CD4-positive, alpha-beta memory T cell (primary cell): ENCODE measurements at places on chromosomes 7 and 10. TPM values are rescaled to one million over a fixed set of nuclear protein-coding genes. Genes with fewer than 3 reads are reported as not detected.

DNA sequence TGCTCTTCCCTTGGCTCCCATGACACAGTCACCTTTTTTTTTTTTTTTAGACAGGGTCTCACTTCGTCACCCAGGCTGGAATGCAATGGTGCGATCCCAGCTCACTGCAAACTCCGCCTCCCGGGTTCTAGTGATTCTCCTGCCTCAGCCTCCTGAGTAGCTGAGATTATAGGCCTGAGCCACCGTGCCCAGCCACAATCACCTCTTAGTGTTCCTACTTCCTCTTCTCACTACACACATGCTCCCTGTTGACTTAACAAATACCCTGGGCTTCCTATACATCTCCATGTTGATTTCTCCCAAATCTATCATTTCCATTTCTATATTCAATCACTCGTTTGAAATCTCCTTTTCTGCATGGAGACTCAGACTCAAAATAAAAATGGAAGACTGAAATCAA is 91.7 kb downstream of the CUBN start:
- H3K4me3 ChIP-seq, result no peak overlapping the region
- no peaks in the 10 kb centered on the region for H3K27me3 ChIP-seq
- H3K36me3 ChIP-seq, result no peaks in the 10 kb centered on the region
- DNase-seq, result no peak

NPFFR1 gene
- not detected for total RNA-seq

DNA sequence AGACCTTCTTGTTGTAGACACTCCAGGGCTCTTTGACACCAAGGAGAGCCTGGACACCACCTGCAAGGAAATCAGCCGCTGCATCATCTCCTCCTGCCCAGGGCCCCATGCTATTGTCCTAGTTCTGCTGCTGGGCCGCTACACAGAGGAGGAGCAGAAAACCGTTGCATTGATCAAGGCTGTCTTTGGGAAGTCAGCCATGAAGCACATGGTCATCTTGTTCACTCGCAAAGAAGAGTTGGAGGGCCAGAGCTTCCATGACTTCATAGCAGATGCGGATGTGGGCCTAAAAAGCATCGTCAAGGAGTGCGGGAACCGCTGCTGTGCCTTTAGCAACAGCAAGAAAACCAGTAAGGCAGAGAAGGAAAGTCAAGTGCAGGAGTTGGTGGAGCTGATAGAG is 5.5 kb downstream of the GIMAP7 start:
- H3K4me3 ChIP-seq, result peak overlapping the region; percentile 74
- DNase-seq, result no peak
- H3K36me3 ChIP-seq, result peaks cover 20% of the 10 kb centered on the region

DNA sequence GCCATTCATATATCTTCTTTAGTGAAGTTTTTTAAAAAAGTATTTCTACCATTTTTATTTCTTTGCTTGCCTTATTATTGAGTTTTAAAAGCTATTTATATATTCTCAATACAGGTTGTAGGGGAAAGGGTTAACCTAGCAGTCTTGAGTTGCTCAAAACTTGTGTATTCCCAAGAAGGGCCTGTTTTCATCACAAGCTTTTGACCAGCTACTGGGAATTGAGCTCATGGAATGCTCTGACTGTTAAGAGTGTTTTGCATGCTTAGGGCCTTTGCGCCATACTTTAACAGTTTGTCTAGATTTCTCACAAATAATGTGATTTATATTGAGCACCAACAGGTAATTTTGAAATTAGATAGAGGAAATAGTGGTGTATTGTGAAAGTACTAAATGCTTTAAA is 72.0 kb upstream of the CALCR start:
- H3K36me3 ChIP-seq, result no peaks in the 10 kb centered on the region
- no peaks in the 10 kb centered on the region for H3K27me3 ChIP-seq
- H3K27ac ChIP-seq, result no peak overlapping the region
- no peaks in the 10 kb centered on the region for H3K4me1 ChIP-seq
- no peak for DNase-seq

GRCh38 chr7:102866535-102867215 is 46.1 kb upstream of the LRRC17 start:
- no peak for DNase-seq
- no peaks in the 10 kb centered on the region for H3K27me3 ChIP-seq
- H3K4me1 ChIP-seq, result no peaks in the 10 kb centered on the region
- no peak overlapping the region for H3K27ac ChIP-seq

DNA sequence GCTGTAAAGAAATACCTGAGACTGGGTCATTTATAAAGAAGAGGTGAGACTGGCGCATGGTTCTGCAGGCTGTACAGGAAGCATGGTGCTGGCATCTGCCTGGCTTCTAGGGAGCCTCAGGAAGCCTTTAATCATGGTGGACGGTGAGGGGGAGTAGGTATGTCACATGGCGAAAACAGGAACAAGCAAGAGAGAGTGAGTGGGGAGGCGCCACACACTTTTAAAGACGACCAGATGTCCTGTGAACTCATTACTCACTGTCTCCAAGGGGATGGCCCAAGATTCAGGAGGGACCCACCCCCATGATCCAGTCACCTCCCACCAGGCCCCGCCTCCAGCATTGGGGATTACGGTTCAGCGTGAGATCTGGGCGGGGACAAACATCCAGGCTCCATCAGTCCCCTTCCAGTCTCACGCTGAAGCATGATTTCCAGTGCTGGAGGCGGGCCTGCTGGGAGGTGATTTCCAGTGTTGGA is 3.2 kb downstream of the ZNF316 start:
- peaks cover 23% of the 10 kb centered on the region for H3K36me3 ChIP-seq
- no peak overlapping the region for H3K4me3 ChIP-seq
- H3K27me3 ChIP-seq, result no peaks in the 10 kb centered on the region
- no peak overlapping the region for H3K27ac ChIP-seq
- no peak for DNase-seq

EPDR1 gene
- 0.41 TPM for total RNA-seq

DNA sequence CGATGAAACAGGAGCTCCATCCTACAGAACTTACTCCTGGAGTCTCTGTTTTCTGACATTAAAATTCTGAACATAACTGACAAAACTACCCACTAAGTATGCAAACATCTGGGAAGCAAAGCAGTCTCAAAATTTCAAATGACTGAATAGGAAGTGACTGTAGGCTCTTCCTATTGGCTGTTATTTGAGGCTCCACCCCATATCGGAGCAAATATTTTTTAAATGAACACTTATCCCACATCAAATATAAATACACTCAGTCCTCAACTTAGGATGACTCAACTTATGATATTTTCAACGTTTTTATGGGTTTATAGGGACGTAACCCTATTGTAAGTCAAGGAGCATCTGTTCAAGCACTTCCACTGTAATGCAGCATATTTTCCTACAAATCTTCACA is 8.8 kb downstream of the HSPA12A start:
- no peak overlapping the region for H3K27ac ChIP-seq
- peaks cover 5% of the 10 kb centered on the region for H3K27me3 ChIP-seq
- no peaks in the 10 kb centered on the region for H3K4me1 ChIP-seq
- no peak overlapping the region for H3K4me3 ChIP-seq
- no peaks in the 10 kb centered on the region for H3K36me3 ChIP-seq
- no peak for DNase-seq

DNA sequence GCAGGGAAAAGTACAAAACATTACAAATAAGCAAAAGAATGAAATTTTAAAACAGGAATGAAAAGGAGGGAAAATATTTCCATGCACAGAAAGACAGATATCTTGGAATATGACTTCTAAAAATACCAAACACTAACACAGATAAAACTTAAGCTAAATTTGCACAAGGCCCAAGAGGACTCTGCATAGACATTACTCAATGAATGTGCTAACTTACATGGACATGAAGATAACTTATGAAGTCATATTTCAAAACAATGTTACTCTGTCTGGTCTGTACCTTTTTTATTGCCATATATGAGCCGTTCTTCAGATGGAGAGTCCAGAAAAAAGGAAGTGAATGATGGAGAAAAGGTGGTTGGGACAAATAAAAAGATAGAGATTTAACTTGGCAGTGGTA is 15.0 kb upstream of the MSS51 start:
- H3K36me3 ChIP-seq, result peaks cover 4% of the 10 kb centered on the region
- H3K4me1 ChIP-seq, result no peaks in the 10 kb centered on the region
- H3K27ac ChIP-seq, result no peak overlapping the region
- H3K4me3 ChIP-seq, result no peak overlapping the region

- DNase-seq, result peak; percentile 44
- H3K4me1 ChIP-seq, result peaks cover 28% of the 10 kb centered on the region
- H3K27me3 ChIP-seq, result no peaks in the 10 kb centered on the region
- H3K36me3 ChIP-seq, result no peaks in the 10 kb centered on the region
Observed at GRCh38 chr10:30784897-30785605, 155.5 kb upstream of the LYZL2 start.

DNA sequence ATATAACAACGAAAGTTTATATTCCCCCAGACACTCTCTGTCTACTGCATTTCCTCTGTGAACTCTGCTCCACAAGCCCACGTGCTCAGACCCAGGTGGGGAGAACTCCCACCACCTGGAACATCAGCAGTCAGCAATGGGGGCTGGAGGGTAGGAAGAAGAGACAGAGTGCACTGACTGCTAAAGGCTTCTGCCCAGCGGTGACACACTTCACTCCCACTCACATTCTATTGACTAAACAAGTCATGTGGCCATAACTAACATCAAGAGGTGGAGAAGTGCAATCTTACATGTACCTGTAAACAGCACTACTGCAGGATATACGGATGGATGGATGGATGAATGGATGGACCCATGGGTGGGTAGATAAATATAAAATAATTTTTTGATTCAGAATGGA is 122.2 kb downstream of the MPP7 start:
- H3K4me3 ChIP-seq, result no peak overlapping the region
- H3K4me1 ChIP-seq, result peaks cover 24% of the 10 kb centered on the region
- DNase-seq, result no peak
- no peak overlapping the region for H3K27ac ChIP-seq
- no peaks in the 10 kb centered on the region for H3K27me3 ChIP-seq
- H3K36me3 ChIP-seq, result no peaks in the 10 kb centered on the region

DNA sequence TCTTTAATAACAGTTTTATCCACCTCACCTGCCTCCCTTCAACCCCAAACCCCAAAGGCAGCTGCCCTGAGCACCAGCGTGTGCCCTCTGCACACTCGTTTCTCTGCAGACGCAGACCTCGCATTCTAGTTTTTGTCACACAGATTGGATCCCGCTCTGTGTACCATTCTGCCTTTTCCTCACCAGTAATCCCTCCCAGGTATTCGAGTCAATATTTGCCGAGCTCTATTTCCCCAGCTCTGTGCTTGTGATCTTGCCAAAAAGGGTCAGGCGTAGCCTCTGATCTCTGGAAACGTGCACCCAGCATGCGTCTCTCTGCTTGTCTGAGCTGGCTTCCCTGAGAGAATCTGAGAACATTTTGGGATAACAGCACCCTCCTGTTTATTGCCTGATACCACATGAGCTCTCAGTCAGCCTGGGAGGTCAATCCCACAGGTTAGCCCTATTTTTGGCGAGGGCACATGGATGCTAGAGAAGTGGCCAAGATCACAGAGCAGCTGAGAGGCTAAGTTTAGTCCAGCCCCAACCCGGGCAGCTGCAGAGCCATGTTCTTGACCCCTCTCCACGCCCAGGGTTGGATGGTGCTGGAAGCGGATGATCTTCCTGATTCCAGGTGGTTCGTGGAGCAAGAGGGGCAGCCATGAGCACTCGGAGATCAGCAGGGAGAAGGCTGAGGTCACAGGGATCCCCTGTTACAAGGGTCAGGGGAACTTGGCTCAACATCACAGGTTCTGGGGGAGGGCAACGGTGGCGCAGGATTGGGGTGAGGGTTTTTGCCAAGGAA is 29.1 kb downstream of the FOXL3 start:
- H3K4me3 ChIP-seq, result no peak overlapping the region
- no peak overlapping the region for H3K27ac ChIP-seq
- H3K36me3 ChIP-seq, result no peaks in the 10 kb centered on the region
- no peak for DNase-seq
- H3K27me3 ChIP-seq, result peaks cover 4% of the 10 kb centered on the region

DNA sequence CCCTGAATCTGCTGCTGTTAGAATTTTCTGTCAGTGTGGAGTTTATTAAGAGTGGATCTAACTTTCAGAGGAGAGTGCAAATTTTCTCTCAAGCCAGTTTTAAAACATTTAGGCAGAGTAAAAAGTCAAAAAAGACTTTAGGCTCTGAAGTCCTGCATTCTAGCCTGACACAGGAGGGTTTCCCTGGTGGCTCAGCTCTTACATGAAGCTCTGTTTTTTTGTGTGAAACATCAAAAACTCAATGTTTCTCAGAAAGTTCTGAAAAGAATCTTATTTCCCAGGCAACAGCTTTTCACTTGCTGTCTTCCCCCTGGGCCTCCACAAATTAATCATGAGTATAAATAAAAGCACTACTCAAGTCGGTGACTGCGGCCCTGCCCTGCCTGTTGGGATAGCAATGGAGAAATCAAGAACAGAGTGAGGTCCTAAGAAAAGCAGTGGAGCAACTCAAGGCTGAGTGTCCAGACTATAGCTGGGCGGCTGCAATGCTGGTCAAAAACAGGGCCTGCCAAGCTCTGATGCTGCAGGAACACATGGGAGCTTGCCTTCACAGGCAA is 22.3 kb upstream of the WDR11 start:
- no peaks in the 10 kb centered on the region for H3K36me3 ChIP-seq
- no peaks in the 10 kb centered on the region for H3K4me1 ChIP-seq
- no peak for DNase-seq
- no peak overlapping the region for H3K27ac ChIP-seq
- no peaks in the 10 kb centered on the region for H3K27me3 ChIP-seq
- H3K4me3 ChIP-seq, result no peak overlapping the region

GRCh38 chr7:155358066-155358947 is 60.6 kb downstream of the INSIG1 start:
- H3K27ac ChIP-seq, result no peak overlapping the region
- H3K4me1 ChIP-seq, result no peaks in the 10 kb centered on the region
- H3K27me3 ChIP-seq, result no peaks in the 10 kb centered on the region
- H3K36me3 ChIP-seq, result no peaks in the 10 kb centered on the region
- no peak overlapping the region for H3K4me3 ChIP-seq

DNA sequence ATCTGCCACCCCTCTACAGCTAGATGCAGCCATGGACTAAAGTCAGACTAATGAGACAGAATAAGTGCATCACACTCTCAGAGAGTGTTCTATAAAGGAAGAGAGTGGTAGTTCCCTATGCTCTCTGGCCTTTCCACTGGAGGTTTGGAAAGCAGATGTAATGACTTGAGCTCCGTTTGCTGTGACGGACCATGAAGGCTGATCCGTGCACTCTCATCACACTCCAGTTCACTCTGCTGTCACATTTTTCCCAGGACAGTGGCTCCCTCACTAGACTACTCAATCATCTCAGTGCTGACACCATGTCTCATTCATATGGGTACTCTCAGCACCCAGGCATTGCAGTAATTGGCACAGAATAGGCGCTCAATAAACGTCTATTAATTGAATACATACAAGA is 20.4 kb downstream of the TRDMT1 start:
- no peak overlapping the region for H3K4me3 ChIP-seq
- no peak overlapping the region for H3K27ac ChIP-seq
- H3K4me1 ChIP-seq, result no peaks in the 10 kb centered on the region
- H3K27me3 ChIP-seq, result no peaks in the 10 kb centered on the region
- H3K36me3 ChIP-seq, result no peaks in the 10 kb centered on the region

GRCh38 chr7:44087911-44088838 is 5.8 kb upstream of the POLM start:
- no peak overlapping the region for H3K4me3 ChIP-seq
- H3K27ac ChIP-seq, result no peak overlapping the region
- no peak for DNase-seq
- no peaks in the 10 kb centered on the region for H3K27me3 ChIP-seq
- H3K4me1 ChIP-seq, result no peaks in the 10 kb centered on the region

NEBL gene
- total RNA-seq, result not detected
